CD8-positive, alpha-beta memory T cell (primary cell): ENCODE measurements at places on chromosomes 5 and 9.

DNA sequence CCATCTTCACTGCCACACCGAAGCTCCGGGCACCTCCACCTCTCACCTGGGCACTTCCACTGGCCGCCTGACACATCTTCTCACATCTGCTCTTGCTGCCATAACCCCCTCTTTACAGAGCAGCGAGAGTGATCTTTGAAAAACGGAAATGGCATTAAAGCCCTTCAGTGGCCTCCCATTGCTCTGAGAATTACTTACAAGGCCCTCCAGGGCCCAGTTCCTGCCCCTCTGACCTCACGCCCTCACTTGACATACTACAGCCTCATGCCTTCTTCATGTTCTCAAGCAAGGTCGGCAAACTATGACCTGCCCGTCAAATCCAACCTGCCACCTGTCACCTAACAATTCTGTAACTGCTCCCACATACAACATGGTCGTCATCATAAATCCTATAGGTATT, 187.3 kb downstream of the NR3C1 start:
- no peak for DNase-seq
- no peaks in the 10 kb centered on the region for H3K4me1 ChIP-seq
- no peak overlapping the region for H3K4me3 ChIP-seq
- no peak overlapping the region for H3K27ac ChIP-seq

DNA sequence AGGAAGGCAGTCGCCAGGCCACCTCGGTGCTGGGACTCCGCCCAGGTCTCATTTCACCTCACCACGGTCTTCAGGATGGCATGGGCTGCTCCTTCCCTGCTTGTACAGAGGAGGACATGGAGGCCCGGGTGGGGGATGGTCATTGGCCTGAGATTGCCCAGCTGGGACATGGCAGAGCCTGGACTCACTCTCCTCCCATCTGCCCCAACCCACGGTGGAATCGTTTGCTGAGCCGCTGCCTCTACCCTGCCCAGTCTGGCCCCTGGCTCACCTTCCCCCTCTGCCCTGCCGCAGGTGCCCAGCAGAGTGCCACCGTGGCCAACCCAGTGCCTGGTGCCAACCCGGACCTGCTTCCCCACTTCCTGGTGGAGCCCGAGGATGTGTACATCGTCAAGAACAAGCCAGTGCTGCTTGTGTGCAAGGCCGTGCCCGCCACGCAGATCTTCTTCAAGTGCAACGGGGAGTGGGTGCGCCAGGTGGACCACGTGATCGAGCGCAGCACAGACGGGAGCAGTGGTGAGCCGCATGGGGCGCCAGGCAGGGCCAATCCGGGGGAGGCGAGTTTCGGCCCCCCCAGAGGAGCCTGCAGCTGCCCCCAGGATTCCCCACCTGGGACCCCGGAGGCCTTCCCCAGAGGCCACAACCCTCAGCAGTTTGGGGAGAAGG, 36.7 kb downstream of the HK3 start:
- no peak overlapping the region for H3K4me3 ChIP-seq
- no peak overlapping the region for H3K27ac ChIP-seq
- H3K36me3 ChIP-seq, result no peaks in the 10 kb centered on the region
- peaks cover 32% of the 10 kb centered on the region for H3K27me3 ChIP-seq
- DNase-seq, result no peak

GRCh38 chr9:6525326-6526045, 112.5 kb downstream of the UHRF2 start:
- no peak overlapping the region for H3K27ac ChIP-seq
- no peak for DNase-seq
- H3K4me3 ChIP-seq, result no peak overlapping the region
- peaks cover 3% of the 10 kb centered on the region for H3K36me3 ChIP-seq
- no peaks in the 10 kb centered on the region for H3K4me1 ChIP-seq
- H3K27me3 ChIP-seq, result no peaks in the 10 kb centered on the region

GRCh38 chr5:127959152-127959764, 124.3 kb upstream of the SLC12A2 start:
- no peaks in the 10 kb centered on the region for H3K36me3 ChIP-seq
- no peak for DNase-seq
- peaks cover 6% of the 10 kb centered on the region for H3K4me1 ChIP-seq
- no peaks in the 10 kb centered on the region for H3K27me3 ChIP-seq
- no peak overlapping the region for H3K27ac ChIP-seq

DNA sequence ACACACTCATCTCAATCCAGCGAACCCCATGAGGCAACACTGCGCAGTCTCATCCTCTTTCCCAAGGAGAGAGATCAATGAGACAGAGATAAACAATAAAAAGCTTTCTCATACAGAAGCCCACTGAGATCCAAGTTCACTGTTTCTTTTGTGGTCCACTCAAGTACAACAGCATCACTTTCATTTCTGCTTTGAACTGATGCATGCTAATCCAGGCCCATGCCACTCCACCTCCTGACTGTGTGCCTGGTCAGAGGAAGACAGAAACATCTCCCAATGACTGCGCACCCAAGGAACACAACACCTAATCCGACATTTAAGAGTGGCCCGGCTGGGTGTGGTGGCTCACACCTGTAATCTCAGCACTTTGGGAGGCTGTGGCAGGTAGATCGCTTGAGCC, 104.0 kb downstream of the SERINC5 start:
- H3K27ac ChIP-seq, result no peak overlapping the region
- H3K4me3 ChIP-seq, result no peak overlapping the region
- H3K27me3 ChIP-seq, result no peaks in the 10 kb centered on the region
- no peak for DNase-seq
- H3K4me1 ChIP-seq, result peaks cover 60% of the 10 kb centered on the region

GRCh38 chr5:144169904-144170275, 569 bp downstream of the YIPF5 start:
- H3K27me3 ChIP-seq, result no peaks in the 10 kb centered on the region
- peak overlapping the region; percentile 94 for H3K4me3 ChIP-seq
- no peak for DNase-seq
- peak overlapping the region; percentile 97 for H3K27ac ChIP-seq
- H3K36me3 ChIP-seq, result peaks cover 18% of the 10 kb centered on the region

DNA sequence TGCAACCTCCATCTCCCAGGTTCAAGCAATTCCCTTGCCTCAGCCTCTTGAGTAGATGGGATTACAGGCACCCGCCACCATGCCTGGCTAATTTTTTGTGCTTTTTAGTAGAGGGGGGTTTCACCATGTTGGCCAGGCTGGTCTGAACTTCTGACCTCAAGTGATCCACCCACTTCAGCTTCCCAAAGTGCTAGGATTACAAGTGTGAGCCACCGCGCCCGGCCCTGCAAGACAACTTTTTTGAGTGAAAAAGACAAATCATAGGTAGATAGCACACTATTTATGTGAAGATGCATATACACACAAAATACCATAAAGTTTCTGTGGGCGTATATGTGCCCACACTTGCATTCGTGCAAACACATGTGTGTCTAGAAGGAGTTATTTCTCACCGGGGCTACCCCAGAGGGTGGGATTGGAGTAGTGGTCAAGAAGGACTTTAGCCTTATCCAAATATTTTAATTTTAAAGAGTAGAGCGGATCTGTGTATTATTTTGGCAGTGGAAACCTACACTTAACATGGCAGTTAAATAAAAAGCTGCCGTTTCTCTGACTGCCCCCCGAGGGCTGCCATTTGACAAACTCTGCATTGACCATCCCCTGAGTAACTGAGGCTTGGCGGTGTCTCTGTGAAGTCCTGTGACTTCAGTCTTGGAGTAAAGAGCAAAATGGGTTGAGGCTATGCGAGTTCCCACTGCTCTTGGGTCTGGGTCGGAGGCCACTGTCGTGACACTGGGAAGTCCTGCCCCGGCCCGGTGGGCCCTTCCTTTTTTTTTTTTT, 93.4 kb upstream of the PTCH1 start:
- no peak overlapping the region for H3K27ac ChIP-seq
- H3K27me3 ChIP-seq, result no peaks in the 10 kb centered on the region
- H3K4me1 ChIP-seq, result no peaks in the 10 kb centered on the region

- H3K36me3 ChIP-seq, result no peaks in the 10 kb centered on the region
- no peak overlapping the region for H3K27ac ChIP-seq
- no peaks in the 10 kb centered on the region for H3K4me1 ChIP-seq
- no peak for DNase-seq
Measured at GRCh38 chr5:53874409-53874808, 314.0 kb downstream of the NDUFS4 start.

DNA sequence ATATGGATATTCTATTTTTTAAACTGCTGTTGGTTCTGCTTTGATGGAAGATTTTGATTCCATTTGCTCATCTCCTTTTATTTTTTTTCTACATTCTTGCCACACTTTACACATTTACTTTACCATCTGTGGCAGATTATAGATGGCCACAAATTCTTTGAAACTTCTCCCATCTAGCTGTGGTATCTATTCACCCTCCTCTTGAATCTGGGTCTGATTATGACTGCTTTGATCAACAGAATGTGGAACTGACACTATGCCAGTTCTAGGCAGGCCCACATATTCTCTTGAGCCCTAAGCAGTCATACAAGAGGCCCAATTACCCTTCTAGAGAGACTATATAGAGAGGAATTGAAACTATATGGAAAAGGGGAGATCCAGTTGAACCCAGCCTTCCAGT, 439.0 kb upstream of the PTGER4 start:
- H3K27ac ChIP-seq, result no peak overlapping the region
- DNase-seq, result no peak
- H3K27me3 ChIP-seq, result no peaks in the 10 kb centered on the region
- H3K4me3 ChIP-seq, result no peak overlapping the region
- no peaks in the 10 kb centered on the region for H3K4me1 ChIP-seq

DNA sequence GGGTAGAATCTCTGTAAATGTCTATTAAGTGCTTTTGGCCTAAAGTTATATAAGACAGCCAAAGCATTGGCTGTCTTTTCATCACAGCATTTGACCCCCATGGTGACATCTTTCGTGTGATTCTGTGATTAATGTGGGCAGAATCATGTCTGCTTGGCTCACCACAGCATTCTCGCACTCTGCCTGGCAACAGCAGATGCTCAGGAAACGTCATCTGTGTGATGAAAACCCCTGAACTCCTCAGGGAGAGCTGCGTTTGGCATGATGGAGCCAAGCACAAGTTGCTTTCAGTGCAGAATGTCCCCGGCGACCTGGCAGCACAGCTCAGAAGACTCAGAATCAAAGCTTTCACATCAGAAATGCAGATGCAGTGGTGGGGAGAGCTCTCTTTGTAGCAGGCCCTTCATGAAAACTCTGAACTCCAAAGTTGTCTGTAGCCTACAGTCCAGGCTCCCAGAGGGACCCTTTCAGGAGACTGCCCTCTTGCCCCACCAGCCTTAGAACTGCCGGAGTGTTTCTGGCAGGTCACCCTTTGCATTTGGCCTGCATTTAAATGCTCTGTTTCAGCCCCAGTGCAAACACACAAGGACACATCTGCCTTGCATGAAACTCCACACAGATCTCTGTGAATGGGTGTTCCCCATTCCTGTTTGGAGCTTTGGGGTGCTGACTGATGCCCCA, 155.6 kb upstream of the PANK3 start:
- no peaks in the 10 kb centered on the region for H3K36me3 ChIP-seq
- no peaks in the 10 kb centered on the region for H3K27me3 ChIP-seq
- no peak overlapping the region for H3K4me3 ChIP-seq
- H3K4me1 ChIP-seq, result no peaks in the 10 kb centered on the region

DNA sequence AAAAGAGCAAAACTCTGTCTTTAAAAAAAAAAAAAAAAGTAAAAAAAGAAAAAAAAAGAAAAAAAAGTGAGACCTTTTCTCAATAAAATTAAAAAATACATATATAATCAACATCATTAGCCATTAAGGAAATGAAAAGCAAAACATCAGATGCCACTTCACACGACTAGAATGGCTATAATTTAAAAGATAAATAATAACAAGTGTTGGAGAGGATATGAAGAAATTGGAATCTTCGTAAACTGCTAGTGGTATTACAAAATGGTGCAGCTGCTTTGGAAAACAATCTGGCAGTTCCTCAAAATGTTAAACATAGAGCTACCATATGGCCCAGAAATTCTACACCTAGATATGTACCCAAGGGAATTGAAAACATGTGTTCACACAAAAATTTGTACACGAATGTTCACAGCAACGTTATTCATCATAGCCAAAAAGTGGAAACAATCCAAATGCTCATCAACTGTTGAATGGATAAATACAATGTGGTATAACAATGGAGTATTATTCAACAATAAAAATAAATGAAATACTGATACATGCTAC, 45.3 kb upstream of the SIL1 start:
- DNase-seq, result no peak
- H3K27me3 ChIP-seq, result no peaks in the 10 kb centered on the region
- H3K36me3 ChIP-seq, result no peaks in the 10 kb centered on the region
- no peaks in the 10 kb centered on the region for H3K4me1 ChIP-seq
- no peak overlapping the region for H3K27ac ChIP-seq
- H3K4me3 ChIP-seq, result no peak overlapping the region

DNA sequence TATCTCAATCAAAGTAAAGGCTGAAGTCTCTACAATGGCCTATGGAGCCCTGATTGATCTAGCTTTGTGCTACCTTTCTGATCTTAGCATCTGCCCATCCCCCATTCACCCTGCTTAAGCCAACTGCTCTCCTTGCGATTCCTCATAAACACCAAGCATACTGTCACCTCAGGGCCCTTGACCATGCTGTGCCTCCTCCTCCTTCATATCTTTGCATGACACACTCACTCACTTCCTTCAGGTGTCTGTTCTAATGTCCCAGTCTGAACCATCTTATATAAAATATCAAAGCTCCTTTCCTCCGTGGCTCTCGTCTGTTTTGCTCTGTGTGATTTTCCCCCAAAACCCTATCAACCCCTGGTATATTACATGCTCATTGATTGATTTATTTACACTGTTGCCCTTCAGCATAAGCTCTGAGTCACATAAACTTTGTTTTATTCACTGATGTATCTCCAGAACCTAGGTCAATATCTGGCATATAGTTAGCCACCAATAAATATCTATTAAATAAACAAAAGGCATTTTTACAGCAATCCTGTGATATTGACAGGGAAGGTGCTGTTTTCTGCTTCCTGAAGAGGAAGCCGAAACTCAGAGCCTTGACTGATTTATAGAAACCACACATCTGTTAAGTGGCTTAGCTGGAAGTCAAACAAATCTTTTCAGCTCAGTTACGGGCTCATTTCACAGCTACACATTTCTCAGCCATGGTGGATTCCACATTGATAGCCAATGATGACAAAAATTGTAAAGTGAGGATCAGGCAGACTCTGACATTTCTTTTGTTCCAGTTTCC, 103.6 kb downstream of the BOD1 start:
- no peak overlapping the region for H3K4me3 ChIP-seq
- H3K36me3 ChIP-seq, result no peaks in the 10 kb centered on the region
- H3K27me3 ChIP-seq, result peaks cover 2% of the 10 kb centered on the region
- no peak for DNase-seq

DNA sequence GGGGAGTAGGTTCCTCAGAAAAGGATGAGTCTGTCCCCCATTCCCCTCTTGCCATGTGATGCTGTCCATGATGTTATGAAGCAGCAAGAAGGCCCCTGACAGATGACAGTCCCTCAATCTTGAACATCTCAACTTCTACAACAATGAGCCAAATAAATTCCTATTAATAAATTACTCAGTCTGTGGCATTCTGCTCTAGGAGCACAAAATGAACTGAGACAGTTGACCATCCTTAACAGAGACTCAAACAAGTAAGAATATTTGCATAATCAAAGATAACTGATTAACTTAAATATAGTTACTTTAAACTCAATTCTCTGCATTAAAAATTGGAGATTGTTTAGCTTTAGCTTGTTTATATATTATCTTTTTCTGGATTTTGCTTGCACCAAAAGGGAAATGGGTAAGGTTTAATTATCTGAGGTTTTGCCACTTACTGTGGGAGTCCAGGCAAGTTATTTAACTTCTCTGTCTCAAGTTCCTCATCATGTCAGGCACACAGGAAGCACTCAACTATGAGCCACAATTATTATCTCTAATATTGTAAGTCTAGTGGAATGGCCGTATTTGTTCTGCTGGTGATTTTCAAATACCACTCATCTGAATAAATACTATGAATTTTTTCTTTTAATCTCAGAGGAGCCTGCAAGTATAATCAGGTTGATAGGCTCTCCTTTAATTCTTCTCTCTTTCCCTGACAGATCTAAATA, 162.9 kb downstream of the TSSK1B start:
- no peak for DNase-seq
- H3K4me1 ChIP-seq, result no peaks in the 10 kb centered on the region
- no peaks in the 10 kb centered on the region for H3K36me3 ChIP-seq
